ENCODE measurements at places on chromosomes 6 and 20.

DNA sequence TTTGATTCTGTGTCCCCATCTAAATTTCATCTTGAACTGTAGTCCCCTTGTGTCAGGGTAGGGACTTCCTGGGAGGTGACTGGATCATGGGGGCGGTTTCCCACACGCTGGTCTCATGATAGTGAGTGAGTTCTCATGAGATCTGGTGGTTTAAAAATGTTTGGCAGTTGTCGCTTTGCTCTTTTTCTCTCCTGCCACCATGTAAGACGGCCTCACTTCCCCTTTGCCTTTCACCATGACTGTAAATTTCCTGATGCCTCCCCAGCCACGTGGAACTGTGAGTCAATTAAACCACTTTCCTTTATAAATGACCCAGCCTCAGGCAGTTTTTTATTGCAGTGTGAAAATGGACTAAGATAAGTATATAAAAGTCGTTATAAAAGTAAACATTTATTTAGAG lies 80.5 kb upstream of the SGK1 start:
- DNase-seq, result peak; percentile 95

GRCh38 chr6:112237595-112237994 lies 16.8 kb downstream of the LAMA4 start:
- DNase-seq, result no peak

GRCh38 chr6:14612016-14612980 lies 494.7 kb downstream of the CD83 start:
- DNase-seq, result no peak

GRCh38 chr6:93823489-93823888 lies 404.1 kb upstream of the EPHA7 start:
- DNase-seq, result no peak

- DNase-seq, result peak; percentile 25
Observed at GRCh38 chr20:51801122-51801822, 1.0 kb downstream of the SALL4 start.

- DNase-seq, result no peak
Observed at GRCh38 chr6:56144538-56145324, 102.6 kb downstream of the COL21A1 start.

DNA sequence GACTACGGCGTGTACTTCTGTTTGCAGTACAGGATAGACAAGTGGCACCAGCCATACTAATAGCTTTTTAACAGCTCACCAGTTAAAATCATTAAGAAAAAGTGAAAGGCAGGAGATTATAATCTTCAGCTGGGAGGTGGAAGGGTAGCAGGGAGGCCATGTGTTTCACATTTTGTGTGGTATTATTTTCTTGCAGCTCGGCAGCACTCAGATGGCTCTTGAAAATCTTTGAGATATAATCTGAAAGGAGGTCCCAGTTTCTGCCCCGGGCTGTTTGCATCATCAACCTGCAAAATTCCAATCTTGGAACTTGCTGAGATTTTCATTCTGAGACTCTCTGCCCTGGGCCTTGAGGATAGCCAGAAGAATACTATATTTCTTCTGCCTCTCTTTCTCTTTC lies 87.5 kb upstream of the HDAC2 start:
- no peak for DNase-seq

DNA sequence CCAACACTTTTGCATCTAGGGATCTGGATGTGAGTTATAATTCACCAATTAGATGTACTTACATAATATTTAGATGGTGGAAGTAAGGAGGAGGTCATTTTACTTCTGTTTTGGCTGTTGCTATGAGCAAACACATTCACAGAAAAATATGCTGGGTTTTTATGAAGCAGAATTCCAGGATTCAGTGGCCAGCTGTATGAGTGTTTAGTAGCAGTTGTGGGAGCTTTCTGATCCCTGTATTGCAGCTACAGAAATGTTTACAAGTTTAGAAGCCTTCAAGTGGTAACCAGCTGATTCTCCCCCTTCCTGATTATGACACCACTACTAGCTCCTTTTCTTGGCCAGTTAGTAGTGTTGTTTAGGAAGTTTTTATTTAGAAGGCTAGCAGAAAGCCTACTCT lies 177.0 kb downstream of the TENT5A start:
- no peak for DNase-seq

- no peak for DNase-seq
Observed at GRCh38 chr6:36542041-36542440, 5.2 kb downstream of the STK38 start.

GRCh38 chr20:24649787-24650490 lies 180.5 kb downstream of the SYNDIG1 start:
- DNase-seq, result no peak

DNA sequence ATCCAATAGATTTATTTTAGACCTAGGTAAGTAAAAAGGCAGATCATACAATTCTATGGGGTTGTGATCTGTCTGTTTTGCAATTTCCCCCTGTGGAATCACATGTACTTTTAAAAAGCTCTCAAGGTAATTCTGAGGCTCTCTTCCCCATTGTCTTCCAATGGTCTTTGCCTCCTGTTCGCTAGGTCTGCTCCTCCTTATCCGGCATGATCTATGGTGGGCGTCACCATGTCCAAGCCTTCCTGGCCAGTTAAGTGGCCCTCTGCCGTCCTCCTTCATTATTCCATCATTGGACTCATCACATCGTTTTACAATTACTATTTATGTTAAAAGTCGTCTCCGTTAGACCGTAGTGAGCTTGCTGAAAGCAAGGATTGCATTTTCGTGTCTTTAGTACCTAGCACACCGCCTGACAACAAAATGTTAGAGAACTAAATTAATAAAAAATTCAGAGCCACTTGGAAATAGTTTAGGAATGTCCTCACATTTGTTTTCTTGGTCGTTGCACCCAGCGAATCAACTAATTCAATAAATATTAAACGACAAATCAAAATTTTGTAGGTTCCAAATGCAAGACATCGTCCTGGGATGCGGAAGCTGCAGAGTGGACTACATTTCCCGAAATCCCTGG lies 2.2 kb upstream of the STXBP5 start:
- DNase-seq, result peak; percentile 45

GRCh38 chr20:56409956-56410355 lies 2.1 kb upstream of the CASS4 start:
- no peak for DNase-seq

GRCh38 chr6:36333931-36334725 lies 2.6 kb downstream of the BNIP5 start:
- no peak for DNase-seq

DNA sequence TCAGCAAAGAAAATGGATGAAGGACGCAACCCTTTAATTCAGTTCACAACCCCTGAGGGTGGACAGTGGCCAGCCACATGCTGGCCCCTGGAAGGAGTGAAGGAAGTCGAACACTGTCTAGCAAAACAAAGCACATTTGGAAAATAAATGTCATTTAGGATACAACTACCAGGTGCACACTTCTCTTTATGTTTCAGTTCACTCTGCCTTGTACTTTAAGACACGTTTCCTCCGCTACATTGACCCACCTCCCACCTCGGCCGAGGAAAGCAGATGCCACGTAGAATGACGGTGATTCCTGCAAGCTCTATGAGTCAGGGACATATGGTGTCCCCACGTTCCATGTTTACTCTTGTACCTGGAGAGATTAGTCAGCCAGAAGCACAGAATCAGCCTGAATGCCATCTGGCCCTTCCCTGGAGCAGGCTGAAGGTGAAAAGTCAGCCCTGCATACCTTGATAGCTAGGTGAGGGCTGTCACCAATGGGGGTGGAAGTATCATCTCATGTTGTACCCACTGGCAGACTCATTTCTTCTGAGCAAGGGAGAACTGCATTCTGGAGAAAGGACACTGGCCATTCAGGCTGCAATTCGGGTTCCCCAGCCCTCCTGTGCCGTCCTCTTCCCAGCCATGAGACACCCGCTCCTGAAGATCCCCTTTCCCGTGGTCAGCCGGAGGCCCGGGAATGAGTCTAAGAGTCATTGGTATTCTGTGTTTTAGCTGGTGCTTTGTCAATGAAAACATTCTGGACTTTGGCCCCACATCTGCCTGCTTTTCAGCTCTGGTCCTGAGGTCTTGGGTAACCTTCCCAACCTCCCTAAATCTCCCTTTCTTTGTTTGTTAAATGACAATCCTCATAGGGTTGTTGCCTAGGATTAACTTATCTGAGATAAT lies 60.6 kb downstream of the FOXA2 start:
- no peak for DNase-seq

GRCh38 chr6:103268335-103268734 lies 1591.4 kb downstream of the HACE1 start:
- DNase-seq, result no peak

DNA sequence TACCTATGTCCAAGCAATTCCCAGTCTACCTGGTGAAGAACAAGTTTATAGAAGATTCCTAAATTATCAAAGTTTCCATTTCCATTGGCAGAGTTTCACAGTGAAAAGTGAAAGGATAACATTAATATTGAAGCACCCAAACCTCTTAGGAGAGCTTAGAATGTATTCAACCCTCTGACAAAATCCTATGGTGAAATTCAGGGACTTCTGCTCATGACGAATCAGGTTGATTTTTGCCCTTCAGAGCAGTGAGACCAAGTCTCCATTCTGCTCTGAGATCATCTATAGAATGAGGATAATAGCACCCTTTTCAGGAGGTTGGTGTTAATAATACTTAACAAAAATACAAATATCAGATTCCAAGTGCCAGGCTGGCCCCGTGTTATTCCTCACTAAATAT lies 15.5 kb downstream of the SERPINB1 start:
- no peak for DNase-seq

GRCh38 chr20:31674895-31675827 lies 37.4 kb downstream of the COX4I2 start:
- DNase-seq, result peak; percentile 96

- DNase-seq, result no peak
Observed at GRCh38 chr6:21955053-21955595, 341.7 kb downstream of the PRL start.

GRCh38 chr20:4472906-4473305 lies 248.8 kb upstream of the PRND start:
- no peak for DNase-seq

- DNase-seq, result peak; percentile 70
Observed at GRCh38 chr20:21360705-21361104, 36.6 kb downstream of the NKX2-4 start.

DNA sequence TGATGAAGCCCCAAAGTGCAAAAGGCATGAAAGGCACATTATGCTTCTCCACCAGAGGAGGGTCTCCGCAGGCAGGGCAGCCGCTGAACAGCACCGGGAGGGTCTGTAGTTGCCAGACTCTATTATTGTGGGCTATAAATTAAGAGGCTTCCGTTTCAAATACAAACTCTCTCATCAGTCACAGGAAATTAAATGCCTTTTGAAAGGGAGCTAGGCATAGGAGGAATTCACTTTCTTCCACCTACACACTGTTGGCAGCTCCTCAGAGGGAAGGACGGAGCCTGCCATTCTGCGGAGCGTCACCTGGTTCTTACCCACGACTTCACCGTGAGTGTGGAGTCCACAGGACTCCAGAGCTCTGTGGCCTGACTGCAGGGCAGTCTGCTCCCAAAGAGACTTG lies 140.8 kb upstream of the AGPAT4 start:
- DNase-seq, result no peak

DNA sequence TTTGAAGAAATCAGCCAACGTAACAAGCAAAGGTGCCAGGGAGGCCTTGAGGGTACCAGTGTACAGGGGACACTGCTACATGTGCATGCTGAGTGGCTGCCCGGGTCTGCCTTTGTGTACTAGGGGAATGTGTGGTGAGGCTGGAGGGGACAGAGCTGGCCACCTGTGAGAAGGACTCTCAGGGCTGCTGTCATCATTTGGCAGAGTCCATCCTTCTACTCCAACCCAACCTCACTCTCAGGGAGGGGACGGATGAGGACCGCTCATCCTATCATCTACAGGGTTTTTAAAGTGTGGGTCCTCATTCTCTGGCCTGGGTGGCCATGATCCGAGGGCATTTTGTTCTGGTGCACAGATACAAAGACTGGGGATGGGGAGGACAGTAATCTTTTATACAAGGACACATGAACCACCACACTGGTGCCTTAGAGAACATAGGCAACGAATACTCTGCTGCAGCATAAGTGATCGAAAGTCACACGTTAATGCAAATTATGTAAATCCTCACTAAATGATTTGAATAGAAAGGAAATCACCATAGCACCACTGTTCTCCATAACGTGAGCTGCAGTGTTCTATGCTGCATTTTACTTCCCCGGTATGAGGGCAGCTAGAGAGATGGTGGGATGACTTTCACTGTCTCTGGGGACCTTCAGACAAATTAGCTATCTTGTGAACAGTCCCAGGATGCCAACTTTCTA lies 181.4 kb downstream of the GMPR start:
- no peak for DNase-seq

DNA sequence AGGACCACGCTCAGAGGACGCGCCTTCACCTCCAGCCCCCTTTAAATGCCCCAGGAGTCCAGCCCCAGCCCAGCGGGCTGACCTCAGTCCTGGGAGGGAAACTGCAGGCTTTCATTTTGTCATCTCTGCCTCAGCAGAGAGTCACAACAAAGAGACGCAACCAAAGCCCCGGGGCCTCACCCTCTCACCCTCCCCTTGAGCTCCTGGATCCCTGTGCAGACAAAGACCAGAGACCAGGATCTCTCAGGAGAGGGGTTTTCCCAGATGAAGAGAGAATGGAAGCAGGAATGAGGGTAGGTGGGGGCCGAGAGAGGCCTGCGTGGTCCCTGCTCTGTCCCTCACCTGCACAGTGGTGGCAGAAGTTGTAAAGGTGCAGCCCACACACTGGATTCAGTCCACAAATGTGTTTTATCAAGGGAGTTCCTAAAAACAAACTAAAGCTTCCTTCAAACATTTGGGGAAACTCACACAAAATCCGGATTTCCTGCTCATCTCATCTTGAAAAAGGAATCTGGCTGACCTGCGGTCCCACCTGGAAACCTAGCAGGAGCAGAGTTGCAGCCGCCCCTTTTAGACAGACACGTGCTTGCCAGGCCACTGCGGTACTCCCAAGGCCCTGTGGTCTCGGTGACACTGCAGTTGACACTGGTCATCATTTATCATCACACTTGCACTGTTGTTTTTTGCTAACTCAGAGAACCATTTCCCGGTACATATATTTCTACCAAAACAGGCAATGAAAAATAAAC lies 27.1 kb downstream of the PTGIS start:
- no peak for DNase-seq

GRCh38 chr6:142367501-142368018 lies 65.8 kb downstream of the ADGRG6 start:
- no peak for DNase-seq

DNA sequence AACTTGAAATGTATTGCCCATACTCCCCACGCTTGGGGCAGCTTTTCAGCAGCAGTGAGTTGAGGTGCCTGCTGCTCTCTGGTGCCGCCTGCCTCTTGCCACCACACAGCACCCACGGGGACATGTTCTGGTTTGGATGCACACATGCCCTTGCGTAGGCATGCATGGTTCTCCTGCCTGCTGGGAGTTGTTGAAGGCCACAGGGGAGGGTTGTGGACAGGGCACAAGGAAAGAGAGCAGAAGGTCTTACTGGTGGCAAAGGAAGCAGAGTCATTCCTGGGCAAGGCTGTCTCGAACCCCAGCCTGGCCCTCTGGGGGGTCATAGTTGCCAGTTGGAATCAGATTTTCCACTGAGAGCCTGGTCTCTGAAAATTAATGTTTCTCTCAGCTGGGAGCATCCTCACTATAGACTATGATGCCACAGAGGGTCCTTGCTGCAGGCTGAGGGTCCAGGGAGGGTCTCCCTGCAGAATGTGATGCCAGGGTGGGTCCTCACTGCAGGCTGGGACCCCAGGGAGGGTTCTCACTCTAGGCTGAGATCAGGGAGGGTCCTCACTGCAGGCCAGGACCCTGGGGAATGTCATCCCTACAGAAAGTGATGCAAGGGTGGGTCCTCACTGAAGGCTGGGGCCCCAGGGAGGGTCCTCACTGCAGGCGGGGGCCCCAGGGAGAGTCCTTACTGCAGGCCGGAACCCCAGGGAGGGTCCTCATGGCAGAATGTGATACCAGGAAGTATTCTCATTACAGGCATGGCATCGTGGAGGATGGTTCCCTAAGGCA lies 59.2 kb downstream of the TOX2 start:
- DNase-seq, result no peak
